ENCODE measurements at places on chromosomes 4 and X. TPM values are rescaled to one million over a fixed set of nuclear protein-coding genes. Genes with fewer than 3 reads are reported as not detected.

The NAA15 gene
- 31.2 TPM for total RNA-seq

The RAB33B gene
- 11.1 TPM for total RNA-seq

The CT45A1 gene
- not detected for total RNA-seq

The CHST7 gene
- 7.4 TPM for total RNA-seq

All from lower lobe of right lung (tissue), 2 donors.